ENCODE measurements at places on chromosomes 11 and 22.

GRCh38 chr11:70440206-70440605 lies 41.9 kb downstream of the CTTN start:
- no peak for DNase-seq

DNA sequence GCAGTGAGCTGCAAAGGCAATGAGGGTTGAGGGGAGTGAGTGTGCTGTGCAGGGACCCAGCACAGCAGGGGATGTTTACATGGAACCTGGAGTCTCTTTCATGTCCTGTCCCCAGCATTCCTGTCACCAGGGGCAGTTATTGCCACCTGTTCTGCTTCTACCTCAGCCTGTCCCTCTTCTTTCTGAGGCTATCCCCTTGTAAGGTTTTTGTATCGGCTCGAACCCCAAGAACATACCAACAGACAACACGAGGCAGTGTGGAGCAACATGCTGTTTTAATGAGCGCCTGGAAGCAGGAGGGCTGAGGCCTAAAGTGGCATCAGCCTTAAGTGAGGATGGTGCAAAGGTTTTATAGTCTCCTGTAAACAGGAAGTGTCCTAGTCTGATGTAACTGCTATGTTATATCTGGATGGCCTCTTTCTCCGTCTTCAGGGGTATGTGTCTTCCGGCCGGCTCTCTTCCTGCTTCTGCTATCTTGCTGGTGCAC lies 3.9 kb downstream of the SCGB2A2 start:
- no peak for DNase-seq

DNA sequence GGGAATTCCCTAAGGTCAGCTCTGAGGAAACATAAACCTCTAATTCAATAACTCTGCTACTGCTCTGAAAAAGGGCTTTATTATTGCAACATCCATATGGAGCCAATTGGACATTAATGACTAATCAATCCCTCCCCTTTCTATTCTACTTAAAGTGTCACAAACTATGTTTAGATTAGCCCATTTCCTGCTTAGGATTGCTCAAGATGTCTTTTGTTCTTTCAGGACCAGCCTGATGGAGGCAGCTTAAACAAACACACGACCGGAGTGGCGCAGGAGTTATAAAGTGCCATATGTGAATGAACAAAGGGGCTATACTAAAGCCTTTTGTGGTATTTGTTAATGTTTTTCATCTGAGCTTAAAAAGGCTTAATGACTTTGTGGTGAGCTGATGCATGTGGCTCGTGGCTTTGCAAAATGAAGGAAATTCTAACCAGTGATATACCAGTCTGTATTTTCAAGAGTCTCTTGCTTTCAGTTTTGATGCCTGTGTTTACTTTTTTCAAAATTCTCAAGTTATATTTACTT lies 354.4 kb downstream of the SOX6 start:
- DNase-seq, result no peak

DNA sequence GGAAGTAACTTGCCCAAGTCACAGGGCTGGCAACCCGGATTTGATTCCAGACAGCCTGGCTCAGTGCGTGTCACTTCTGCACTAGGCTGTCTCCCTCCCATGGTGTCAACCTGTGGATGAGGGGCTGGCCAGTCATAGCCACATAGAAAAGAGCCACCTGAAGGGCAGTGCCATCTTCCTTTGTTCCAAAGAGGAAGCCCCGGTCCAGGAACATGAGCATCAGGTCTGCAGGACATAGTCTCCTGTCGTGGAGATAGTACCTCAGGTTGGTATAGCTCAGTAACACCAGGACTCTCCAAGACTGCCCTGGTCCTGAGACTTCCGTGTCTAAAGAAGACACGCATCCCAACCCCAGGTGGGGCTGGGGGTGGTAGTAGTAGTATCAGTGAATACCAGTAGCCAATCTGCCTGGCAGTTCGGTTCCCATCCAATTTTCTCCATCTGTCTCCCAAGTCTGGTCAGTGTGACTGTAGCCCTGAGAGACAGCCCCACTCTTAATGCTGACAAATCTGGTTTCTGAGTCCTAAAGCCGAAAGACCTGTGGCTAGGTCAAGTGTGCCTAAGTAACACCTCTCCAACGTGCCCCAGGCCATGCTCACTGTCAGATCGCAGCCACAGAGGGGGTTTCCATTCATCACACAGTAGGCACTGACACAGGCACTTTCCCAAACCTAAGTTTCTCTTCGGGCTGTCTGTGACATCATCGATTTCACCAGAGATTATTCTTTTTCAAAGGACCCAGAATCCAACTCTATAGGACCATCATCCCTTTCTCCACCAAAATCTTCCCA lies 33.1 kb downstream of the C11orf58 start:
- no peak for DNase-seq

DNA sequence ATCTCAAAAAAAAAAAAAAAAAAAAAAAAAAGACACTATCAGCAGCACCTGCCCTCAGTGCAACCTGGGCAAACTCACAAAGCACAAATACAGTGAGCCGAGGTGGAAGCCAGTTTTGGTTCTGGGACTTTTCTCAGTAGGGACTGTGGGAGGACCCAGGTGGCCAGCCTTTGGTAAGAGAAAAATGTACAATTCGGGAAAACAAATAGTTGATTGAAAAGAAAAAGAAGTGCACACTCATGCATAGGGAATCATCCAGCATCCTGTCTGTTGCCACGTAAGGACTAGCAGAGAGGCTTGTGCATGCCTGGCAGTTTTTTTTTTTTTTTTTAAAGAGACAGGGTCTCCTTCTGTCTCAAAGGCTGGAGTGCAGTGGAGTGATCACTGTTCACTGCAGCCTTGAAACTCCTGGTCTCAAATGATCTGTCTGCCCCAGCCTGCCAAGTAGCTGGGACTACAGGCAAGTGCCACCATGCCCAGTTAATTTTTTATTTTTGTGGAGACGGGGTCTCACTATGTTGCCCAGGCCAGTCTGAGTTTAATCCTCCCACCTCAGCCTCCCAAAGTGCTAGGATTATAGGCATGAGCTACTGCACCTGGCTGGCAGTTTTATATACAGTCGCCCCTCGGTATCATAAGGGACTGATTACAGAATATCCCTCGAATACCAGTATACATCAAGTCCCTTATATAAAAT lies 36.7 kb downstream of the TPST2 start:
- DNase-seq, result no peak

DNA sequence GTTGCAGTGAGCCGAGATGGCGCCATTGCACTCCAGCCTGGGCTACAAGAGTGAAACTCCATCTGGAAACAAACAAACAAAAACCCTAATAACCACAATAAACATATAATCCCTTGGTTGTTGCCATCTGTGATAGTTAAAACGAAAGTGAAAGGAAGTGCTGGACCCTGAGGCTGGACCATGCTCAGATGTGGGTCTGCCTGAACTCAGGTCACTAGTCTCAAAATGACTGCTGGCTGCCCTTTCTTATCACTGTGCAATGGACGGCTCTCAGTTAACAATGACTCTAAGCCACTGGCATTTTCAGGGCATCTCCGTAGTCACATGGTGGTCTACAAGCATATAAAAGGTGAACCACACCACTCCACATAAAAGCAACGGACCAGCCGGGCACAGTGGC lies 48.2 kb upstream of the FTH1 start:
- no peak for DNase-seq

DNA sequence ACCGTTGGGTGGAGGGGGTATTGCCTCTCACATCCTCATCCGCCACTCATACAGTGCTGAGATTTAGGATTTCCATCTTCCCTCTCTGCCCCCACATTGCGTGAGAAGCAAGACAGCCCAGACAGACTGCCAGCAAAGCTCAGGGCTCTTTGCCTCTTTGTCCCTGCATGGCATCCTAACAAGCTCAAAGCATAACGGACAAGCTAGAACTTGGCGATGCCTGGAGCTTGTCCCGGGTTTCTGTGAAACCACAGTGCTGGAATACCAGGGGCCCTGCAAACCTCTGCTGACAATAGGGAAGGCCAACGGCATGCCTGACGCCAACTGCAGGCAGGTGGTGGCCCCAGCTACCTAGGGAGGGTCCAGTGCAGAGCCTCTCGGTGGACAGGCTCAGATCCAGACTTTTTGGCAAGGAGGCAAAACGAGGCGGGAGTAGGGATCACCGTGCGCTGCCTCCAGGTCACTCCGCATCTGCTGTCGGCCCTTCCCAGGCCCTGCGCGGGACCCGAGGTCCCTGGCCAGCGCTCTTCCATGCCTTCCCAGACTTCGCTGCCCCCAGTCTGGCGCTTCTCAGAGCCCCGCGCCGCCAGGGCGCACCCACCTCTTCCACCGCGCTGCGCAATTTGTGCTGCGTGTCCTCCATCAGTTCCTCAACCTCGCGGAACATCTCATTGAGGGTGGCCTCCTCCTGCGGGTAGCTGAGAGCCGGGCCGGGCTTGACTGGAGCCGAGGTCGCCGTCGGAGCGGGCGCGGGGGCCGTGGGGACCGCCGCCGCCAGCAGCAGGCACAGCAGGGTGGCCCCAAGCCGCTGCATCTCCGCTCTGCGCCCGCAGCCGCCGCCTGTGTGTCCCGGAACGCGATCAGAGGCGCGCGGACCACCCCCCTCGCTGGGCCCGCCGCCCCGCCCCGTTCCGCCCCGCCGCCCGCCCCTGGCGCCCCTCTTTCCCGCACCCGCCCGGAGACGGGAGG lies at the start of gene DKK3:
DKK3 (minus strand) TSS at position 858 of the 969 bp plus-strand sequence; CDS start at position 814, 44 bp downstream.
- DNase-seq, result no peak

GRCh38 chr11:75105462-75105925 lies 8.8 kb upstream of the OR2AT4 start:
- no peak for DNase-seq

GRCh38 chr11:12573707-12574485 lies 100.3 kb upstream of the TEAD1 start:
- no peak for DNase-seq

- DNase-seq, result no peak
Measured at GRCh38 chr11:22711071-22711770, 44.8 kb downstream of the GAS2 start.

- no peak for DNase-seq
Measured at GRCh38 chr11:1667906-1668305, 29.1 kb upstream of the KRTAP5-6 start.

DNA sequence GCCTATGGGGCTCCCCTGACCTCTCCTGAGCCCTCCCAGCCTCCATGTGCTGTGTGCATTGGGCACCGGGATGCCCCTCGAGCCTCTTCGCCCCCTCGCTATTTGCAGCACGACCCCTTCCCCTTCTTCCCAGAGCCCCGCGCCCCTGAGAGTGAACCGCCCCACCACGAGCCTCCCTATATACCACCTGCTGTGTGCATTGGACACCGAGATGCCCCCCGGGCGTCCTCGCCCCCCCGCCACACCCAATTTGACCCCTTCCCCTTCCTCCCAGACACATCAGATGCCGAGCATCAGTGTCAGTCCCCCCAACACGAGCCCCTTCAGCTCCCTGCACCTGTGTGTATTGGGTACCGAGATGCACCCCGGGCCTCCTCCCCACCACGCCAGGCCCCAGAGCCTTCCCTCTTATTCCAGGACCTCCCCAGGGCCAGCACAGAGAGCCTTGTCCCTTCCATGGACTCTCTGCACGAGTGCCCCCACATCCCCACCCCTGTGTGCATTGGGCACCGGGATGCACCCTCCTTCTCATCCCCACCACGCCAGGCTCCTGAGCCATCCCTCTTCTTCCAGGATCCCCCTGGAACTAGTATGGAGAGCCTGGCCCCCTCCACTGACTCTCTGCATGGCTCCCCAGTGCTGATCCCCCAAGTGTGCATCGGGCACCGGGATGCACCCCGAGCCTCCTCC lies 28.8 kb downstream of the TRIOBP start:
- no peak for DNase-seq

- DNase-seq, result no peak
Measured at GRCh38 chr11:133047036-133047770, 485.1 kb downstream of the OPCML start.
